Activated CD4-positive, alpha-beta T cell treated with anti-CD3 and anti-CD28 coated beads, Interleukin-2, amount 10 ng/mL, durations not matched to agents 7 days and 5 days (primary cell): ENCODE measurements at places on chromosomes 2 and 18. TPM values are rescaled to one million over a fixed set of nuclear protein-coding genes. Genes with fewer than 3 reads are reported as not detected.

GRCh38 chr2:10006236-10007161 is 36.9 kb upstream of the KLF11 start:
- H3K4me1 ChIP-seq, result no peaks in the 10 kb centered on the region
- H3K27me3 ChIP-seq, result peaks cover 27% of the 10 kb centered on the region
- no peak for DNase-seq
- H3K36me3 ChIP-seq, result no peaks in the 10 kb centered on the region
- no peak overlapping the region for H3K4me3 ChIP-seq

The ANKRD30B gene
- total RNA-seq, result not detected

The TFCP2L1 gene
- 0.02 TPM for total RNA-seq

GRCh38 chr2:71736091-71736861 is 282.9 kb downstream of the DYSF start:
- no peaks in the 10 kb centered on the region for H3K27me3 ChIP-seq
- DNase-seq, result no peak
- H3K36me3 ChIP-seq, result no peaks in the 10 kb centered on the region
- H3K4me3 ChIP-seq, result no peak overlapping the region

- DNase-seq, result no peak
- peaks cover 3% of the 10 kb centered on the region for H3K27me3 ChIP-seq
- H3K36me3 ChIP-seq, result peaks cover 2% of the 10 kb centered on the region
- peaks cover 24% of the 10 kb centered on the region for H3K4me1 ChIP-seq
- H3K27ac ChIP-seq, result no peak overlapping the region
Observed at GRCh38 chr2:28654663-28655320, 96.8 kb upstream of the PPP1CB start.

DNA sequence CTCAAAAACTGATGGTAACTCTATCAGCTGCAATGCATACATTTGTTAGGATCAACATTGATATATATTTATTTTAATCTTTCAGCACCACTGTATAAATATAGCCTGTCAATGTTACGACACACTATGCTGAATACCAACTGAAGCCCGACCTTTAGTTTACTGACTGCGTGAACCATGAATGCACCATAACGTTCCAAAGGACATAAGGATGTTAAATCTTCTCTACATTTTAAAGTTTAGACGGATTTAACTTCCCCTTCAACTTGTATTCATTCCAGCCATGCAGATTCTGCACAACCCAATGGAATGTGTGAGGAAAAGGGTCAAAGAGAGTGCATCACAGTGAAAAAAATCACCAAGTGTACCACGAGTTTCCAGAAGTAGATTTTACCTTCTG is 489.5 kb downstream of the IRS1 start:
- no peak overlapping the region for H3K4me3 ChIP-seq
- H3K36me3 ChIP-seq, result no peaks in the 10 kb centered on the region
- H3K27me3 ChIP-seq, result peaks cover 10% of the 10 kb centered on the region
- no peak for DNase-seq

GRCh38 chr2:216081012-216081411 is 597 bp downstream of the PECR start:
- H3K36me3 ChIP-seq, result peaks cover 9% of the 10 kb centered on the region
- peak overlapping the region; percentile 93 for H3K4me3 ChIP-seq
- peaks cover 56% of the 10 kb centered on the region for H3K4me1 ChIP-seq
- peak overlapping the region; percentile 94 for H3K27ac ChIP-seq
- H3K27me3 ChIP-seq, result no peaks in the 10 kb centered on the region

DNA sequence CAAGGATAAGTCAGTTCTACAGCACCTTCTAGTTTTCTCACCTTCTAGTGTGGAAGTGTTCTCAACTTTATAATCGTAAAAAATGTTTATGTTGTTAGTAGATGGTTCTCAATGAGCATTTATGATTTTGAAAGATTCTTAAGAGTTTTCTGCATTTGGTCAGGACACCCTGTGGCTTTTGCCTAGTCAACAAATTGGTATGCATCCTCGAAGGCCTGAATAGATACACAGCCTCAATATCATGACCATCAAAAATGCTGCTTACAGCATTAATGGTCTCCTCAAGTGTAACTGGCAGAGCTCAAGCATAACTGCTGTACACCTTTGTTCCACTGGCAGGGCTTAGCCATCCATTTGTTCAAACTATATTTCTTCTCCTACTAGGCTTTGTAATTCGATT is 96.7 kb downstream of the CRACDL start:
- peaks cover 27% of the 10 kb centered on the region for H3K27me3 ChIP-seq
- H3K27ac ChIP-seq, result no peak overlapping the region
- no peak overlapping the region for H3K4me3 ChIP-seq

DNA sequence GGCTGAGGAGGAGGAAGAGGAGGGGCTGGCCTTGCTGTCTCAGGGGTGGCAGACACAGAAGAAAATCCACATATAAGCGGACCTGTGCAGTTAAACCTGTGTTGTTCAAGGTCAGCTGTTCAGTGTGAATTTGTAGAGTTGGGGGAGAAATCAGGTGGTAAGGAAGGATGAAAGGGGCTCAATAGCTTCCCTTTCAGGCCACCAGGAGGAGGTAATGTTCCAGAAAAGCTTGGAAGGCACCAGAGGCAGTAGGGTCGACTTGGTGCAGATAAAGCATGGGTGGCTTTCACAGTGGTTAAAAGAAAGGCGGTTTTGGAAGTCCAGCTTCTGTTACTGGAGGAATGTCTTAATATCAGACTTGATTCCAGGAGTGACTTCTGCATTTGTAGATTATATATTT is 167.4 kb downstream of the THSD7B start:
- no peaks in the 10 kb centered on the region for H3K36me3 ChIP-seq
- no peaks in the 10 kb centered on the region for H3K4me1 ChIP-seq
- no peak overlapping the region for H3K4me3 ChIP-seq
- H3K27me3 ChIP-seq, result peaks cover 4% of the 10 kb centered on the region
- no peak overlapping the region for H3K27ac ChIP-seq

- no peaks in the 10 kb centered on the region for H3K27me3 ChIP-seq
- no peak overlapping the region for H3K4me3 ChIP-seq
- no peaks in the 10 kb centered on the region for H3K36me3 ChIP-seq
- H3K4me1 ChIP-seq, result no peaks in the 10 kb centered on the region
Observed at GRCh38 chr2:194105358-194105757, 1551.7 kb upstream of the SLC39A10 start.

- H3K36me3 ChIP-seq, result peaks cover 5% of the 10 kb centered on the region
- H3K27me3 ChIP-seq, result no peaks in the 10 kb centered on the region
- H3K27ac ChIP-seq, result no peak overlapping the region
- peaks cover 24% of the 10 kb centered on the region for H3K4me1 ChIP-seq
- peak; percentile 42 for DNase-seq
Observed at GRCh38 chr2:10412380-10412779, 35.7 kb downstream of the ODC1 start.
